ENCODE measurements at places on chromosomes 5 and 9.
A peak's percentile ranks its signal among the peaks of the same experiment; 100 is the strongest.

GRCh38 chr5:7131680-7132079 lies 264.3 kb upstream of the ADCY2 start:
- no peaks in the 10 kb centered on the region for H3K27me3 ChIP-seq
- no peak overlapping the region for H3K27ac ChIP-seq
- H3K4me3 ChIP-seq, result no peak overlapping the region
- H3K4me1 ChIP-seq, result no peaks in the 10 kb centered on the region

GRCh38 chr9:4086119-4087090 lies 213.5 kb downstream of the GLIS3 start:
- H3K36me3 ChIP-seq, result no peaks in the 10 kb centered on the region
- H3K27me3 ChIP-seq, result no peaks in the 10 kb centered on the region
- no peak overlapping the region for H3K4me3 ChIP-seq
- no peak for DNase-seq

DNA sequence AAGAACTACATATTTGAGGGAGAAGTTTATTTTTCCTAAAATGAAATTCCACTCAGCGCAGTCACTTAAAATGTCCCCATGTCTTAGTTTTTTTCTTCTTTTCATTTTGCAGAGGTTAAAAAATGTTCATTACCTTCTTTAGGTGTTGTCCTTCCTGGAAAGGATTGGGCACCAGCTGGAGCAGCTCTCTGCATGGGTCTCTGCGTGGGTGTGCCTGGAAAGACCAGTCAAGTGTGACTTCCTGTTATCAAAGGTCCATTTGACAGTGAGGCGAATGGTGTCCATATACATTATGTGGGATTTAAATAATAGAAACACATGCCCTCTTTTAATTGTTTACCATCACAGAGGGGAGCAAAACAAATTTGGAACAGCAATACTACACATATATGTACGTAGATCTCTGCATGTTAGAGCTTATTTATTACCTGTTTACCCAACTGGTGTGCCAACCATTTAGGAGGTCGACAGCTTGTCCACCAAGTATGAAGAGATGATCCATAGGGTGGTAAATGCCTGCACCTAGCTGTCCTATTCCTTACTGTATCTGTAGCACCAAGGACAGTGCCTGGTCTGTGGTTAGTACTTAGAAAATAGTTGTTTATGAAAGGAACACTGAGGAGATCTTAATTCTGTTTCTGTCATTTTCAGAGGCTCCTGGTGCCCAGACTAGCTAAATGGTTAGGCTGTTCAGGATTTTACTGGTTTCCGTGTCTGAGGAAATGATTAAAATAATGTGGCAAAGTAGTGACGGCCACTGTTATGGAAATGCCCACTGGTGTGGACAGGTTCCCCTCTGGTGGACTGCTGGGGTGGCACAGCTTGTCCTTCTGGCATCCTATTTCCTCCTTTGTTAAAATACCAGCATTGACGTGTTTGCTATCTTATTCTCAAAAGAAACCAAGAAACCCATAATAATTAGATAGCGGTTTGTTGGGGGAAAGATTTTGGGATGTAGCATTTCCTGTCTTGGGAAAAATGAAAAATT lies 200.4 kb downstream of the MAST4 start:
- no peaks in the 10 kb centered on the region for H3K36me3 ChIP-seq
- H3K27ac ChIP-seq, result no peak overlapping the region
- H3K27me3 ChIP-seq, result no peaks in the 10 kb centered on the region
- no peaks in the 10 kb centered on the region for H3K4me1 ChIP-seq
- no peak overlapping the region for H3K4me3 ChIP-seq

GRCh38 chr9:117523531-117524153 lies 108.8 kb upstream of the ASTN2 start:
- H3K27me3 ChIP-seq, result no peaks in the 10 kb centered on the region
- no peaks in the 10 kb centered on the region for H3K36me3 ChIP-seq
- DNase-seq, result no peak

- no peak overlapping the region for H3K4me3 ChIP-seq
- H3K27ac ChIP-seq, result no peak overlapping the region
- no peaks in the 10 kb centered on the region for H3K4me1 ChIP-seq
- no peaks in the 10 kb centered on the region for H3K27me3 ChIP-seq
These were observed 87.2 kb upstream of the IRX1 start for GRCh38 chr5:3508395-3508794.

DNA sequence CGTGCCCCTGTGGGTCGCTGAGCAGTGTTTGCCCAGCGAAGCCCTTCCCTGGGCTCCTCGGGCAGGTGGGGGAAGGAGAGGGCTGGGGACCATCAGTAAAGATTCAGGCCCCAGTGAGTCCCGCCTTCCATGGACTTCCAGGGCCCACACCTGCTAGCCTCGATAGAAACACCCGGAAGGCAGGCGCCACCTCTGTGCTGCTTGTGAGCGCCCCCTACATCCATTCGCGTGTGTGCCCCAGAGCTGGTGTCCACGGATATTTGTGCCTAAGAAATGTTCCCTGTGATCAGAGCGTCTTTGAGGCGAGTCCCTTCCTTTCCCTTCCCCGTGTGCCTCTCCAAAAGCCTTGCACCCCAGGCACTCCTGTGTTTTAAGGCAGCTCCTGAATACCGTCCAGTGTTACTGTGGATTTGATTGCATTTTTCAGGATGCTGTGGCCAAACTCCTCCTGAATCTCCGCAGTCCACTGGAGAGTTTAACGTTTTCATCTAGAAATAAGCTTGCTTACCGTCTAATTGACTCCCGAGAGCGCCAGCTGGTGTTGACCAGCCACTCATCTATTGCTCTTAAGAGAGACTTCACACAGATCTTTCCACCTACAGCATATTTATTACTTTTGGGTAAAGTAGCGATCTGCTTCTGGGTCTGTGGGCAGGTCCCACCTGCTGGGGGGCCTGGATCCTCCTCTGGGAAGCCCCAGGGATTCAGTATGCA lies 101.4 kb downstream of the COL5A1 start:
- H3K27me3 ChIP-seq, result no peaks in the 10 kb centered on the region
- DNase-seq, result no peak
- H3K36me3 ChIP-seq, result no peaks in the 10 kb centered on the region
- no peak overlapping the region for H3K27ac ChIP-seq
- H3K4me3 ChIP-seq, result no peak overlapping the region

DNA sequence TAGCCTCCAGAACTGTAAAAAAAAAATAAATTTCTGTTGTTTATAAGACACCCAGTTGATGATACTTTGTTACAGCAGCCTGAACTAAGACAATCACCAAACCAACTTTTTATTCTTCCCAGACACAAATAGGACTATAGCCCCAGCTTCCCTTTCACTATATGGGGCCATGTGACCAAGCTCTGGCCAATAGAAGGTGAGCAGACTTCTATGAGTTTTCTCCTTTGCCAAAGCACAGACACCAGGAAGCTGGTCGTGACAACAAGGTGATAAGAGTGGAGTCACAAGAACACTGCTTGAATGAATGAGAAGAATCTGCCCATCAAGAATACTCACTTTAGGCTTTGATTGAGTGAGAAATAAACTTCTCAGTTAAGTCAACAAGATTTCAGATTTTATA lies 217.7 kb downstream of the DEPDC1B start:
- no peaks in the 10 kb centered on the region for H3K27me3 ChIP-seq
- no peak overlapping the region for H3K4me3 ChIP-seq
- no peak for DNase-seq

DNA sequence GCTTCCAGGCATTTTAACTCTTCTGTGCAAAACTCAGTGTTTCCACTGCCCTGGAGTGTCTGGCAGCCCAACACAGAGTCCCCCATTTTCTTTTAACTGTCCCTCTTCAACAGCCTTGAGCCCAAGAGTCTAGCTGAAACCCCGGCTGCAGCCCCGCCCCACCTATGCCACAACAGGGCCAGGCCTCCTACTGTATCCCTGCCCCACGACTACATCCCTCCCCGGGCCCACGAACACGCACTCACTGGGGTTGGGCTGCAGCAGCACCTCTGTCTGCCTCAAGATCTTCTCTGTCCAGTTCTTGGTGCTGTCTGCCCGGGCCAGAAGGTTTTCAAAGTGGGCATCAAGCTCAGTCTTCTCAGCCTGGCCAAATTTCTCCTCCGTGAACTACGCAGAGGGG lies 6.1 kb downstream of the SH3GLB2 start:
- peak overlapping the region; percentile 73 for H3K27ac ChIP-seq
- H3K4me3 ChIP-seq, result no peak overlapping the region
- H3K36me3 ChIP-seq, result no peaks in the 10 kb centered on the region

- H3K27ac ChIP-seq, result no peak within 1 kb of the TSS
- no peaks in the 10 kb centered on the region for H3K27me3 ChIP-seq
- H3K4me3 ChIP-seq, result no peak within 1 kb of the TSS
- no peaks in the 10 kb centered on the region for H3K4me1 ChIP-seq
- H3K36me3 ChIP-seq, result no peaks in the 10 kb centered on the region
- no peak for DNase-seq
These were observed at the start of gene ATP10B for GRCh38 chr5:160852049-160852448. TSS of gene ATP10B (minus strand) at chr5:160852211. CDS start at chr5:160688074, 164,137 bp downstream.

- H3K36me3 ChIP-seq, result no peaks in the 10 kb centered on the region
- H3K4me1 ChIP-seq, result no peaks in the 10 kb centered on the region
- H3K27me3 ChIP-seq, result no peaks in the 10 kb centered on the region
- H3K27ac ChIP-seq, result no peak overlapping the region
- H3K4me3 ChIP-seq, result no peak overlapping the region
These were observed 69.9 kb downstream of the INSYN2B start for GRCh38 chr5:169910393-169910792.

- peaks cover 9% of the 10 kb centered on the region for H3K4me1 ChIP-seq
- no peak within 1 kb of the TSS for H3K4me3 ChIP-seq
- no peaks in the 10 kb centered on the region for H3K36me3 ChIP-seq
- no peak for DNase-seq
- no peaks in the 10 kb centered on the region for H3K27me3 ChIP-seq
These were observed at the start of gene MAMDC4 for GRCh38 chr9:136851941-136852663. TSS of gene MAMDC4 (plus strand) at chr9:136852346. CDS start at chr9:136852417, 71 bp downstream.

- no peak for DNase-seq
- no peaks in the 10 kb centered on the region for H3K27me3 ChIP-seq
- no peaks in the 10 kb centered on the region for H3K4me1 ChIP-seq
- no peak overlapping the region for H3K27ac ChIP-seq
These were observed 96.5 kb upstream of the CAST start for GRCh38 chr5:96565582-96566265.

GRCh38 chr9:17837965-17838364 lies 259.1 kb downstream of the SH3GL2 start:
- no peak overlapping the region for H3K27ac ChIP-seq
- DNase-seq, result no peak
- no peaks in the 10 kb centered on the region for H3K4me1 ChIP-seq
- H3K4me3 ChIP-seq, result no peak overlapping the region
- H3K36me3 ChIP-seq, result no peaks in the 10 kb centered on the region
- no peaks in the 10 kb centered on the region for H3K27me3 ChIP-seq

Data from breast epithelium (tissue), 4 donors.